ENCODE measurements at places on chromosomes 5 and 9. TPM values are rescaled to one million over a fixed set of nuclear protein-coding genes. Genes with fewer than 3 reads are reported as not detected.

The GPR21 gene
- polyA plus RNA-seq = 0.75 TPM

The SLC36A2 gene
- polyA plus RNA-seq = not detected

The ASPN gene
- polyA plus RNA-seq = 14.0 TPM

The NIPAL4 gene
- polyA plus RNA-seq = 1.0 TPM

The EGFLAM gene
- polyA plus RNA-seq = 9.2 TPM

The COL5A1 gene
- 347 TPM for polyA plus RNA-seq

The DMGDH gene
- 1.0 TPM for polyA plus RNA-seq

The MYOT gene
- not detected for polyA plus RNA-seq

The EDIL3 gene
- polyA plus RNA-seq = 21.1 TPM

The HMGCS1 gene
- 111 TPM for polyA plus RNA-seq

The DAB2 gene
- polyA plus RNA-seq = 130 TPM

The SLC34A3 gene
- polyA plus RNA-seq = 4.7 TPM

The HRH2 gene
- polyA plus RNA-seq = 2.2 TPM

The BTNL9 gene
- polyA plus RNA-seq = 0.11 TPM
